Chondrocyte (in vitro differentiated cells): ENCODE measurements at places on chromosomes 4 and X. TPM values are rescaled to one million over a fixed set of nuclear protein-coding genes. Genes with fewer than 3 reads are reported as not detected.

Gene TLR6
- total RNA-seq: 2.0 to 2.9 TPM (median 2.6 TPM) in 3 replicates

DNA sequence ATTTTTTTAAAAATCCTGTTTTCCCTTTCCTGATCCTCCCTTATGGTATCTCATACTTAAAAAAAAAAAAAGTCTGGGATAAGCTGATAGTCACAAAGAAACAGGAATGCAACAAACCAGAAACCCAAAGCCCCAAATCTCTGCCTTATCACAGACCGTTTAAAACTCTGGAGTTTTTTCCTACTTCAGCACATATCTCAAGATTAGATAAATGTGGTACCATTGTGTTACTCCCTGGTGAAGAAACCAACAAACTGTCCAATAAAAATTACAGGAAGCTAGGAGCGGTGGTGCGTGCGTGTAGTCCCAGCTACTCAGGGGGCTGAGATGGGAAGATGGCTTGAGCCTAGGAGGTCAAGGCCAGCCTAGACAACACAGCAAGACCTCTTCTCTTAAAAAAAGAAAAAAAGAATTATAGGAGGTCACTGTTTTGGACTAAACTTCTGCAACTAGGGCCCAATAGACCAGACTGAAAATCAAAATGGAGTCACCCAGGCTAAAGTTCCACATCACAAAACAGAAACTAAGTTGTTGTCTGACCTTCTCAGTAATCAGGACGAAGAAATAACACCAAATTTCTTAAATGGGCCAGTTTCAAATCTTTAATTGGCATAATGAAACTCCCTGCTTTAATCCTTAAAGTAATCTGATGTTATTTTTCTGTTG is 51.9 kb downstream of the RBM47 start:
- DNase-seq: no peak

Gene ELMOD2
- 30.5 to 38.5 TPM (median 31.0 TPM) in 3 replicates for total RNA-seq

Gene NAP1L3
- 33.2 to 52.2 TPM (median 35.4 TPM) in 3 replicates for total RNA-seq

GRCh38 chr4:187333151-187333550 is 609.5 kb upstream of the FAT1 start:
- no peak for DNase-seq

Gene IL1RAPL2
- total RNA-seq: not detected in 3 replicates
